ENCODE measurements at places on chromosomes 2 and 18.

- DNase-seq: no peak
Measured at GRCh38 chr2:128720080-128721022, 401.7 kb upstream of the HS6ST1 start.

GRCh38 chr2:101893681-101894381 lies 97.9 kb upstream of the IL1R2 start:
- DNase-seq: no peak

DNA sequence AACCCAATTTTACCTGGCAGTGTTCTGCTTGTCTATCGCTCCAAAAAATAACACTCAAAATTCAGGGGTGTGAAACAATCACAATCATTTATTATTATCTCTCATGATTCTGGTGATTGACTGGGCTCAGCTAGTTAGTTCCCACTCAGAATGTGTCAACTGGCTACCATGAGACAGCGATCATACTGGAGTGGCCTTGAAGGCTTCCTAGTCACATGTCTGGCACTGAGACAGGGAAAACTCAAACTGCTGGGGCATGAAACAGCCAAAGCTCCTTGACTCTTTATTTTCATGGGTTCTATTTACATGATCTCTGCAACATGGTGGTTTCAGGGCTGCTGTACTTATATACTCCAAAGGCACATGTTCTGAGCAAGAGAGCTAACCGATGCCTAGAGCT lies 6.2 kb upstream of the ANXA4 start:
- DNase-seq: no peak

DNA sequence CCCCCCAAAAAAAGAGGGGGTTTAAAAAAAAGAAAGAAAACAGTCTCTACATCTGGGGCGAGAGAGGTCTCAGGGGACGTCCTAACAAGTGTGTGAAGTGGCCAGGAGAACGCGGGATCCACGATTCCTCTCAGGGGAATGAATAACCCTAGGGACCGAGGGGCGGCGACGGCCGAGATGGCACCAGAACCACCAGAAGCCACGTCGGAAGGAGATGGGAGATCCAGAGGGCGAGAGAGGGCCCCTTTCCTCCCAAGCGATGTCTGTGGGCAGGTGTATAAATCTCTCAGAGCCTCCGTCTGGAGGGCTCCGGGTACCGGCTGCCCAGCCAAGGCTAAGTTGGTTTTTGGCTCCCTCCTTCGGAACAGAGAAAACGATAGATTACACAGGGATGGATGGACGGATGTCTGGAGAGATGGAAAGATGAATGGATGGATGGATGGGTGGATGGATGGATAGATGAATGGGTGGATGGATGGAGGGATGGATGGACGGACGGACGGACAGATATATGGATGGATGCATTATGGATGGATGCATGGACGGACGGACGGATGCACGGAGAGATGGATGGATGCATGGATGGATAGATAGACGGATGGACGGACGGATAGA lies 1.7 kb downstream of the EPHA4 start:
- no peak for DNase-seq

- DNase-seq: no peak
Measured at GRCh38 chr2:121251497-121251896, 33.5 kb downstream of the TFCP2L1 start.

- peak; percentile 42 for DNase-seq
Measured at GRCh38 chr2:233413559-233414272, 59.4 kb downstream of the DGKD start.

- no peak for DNase-seq
Measured at GRCh38 chr2:172011812-172012575, 12.2 kb downstream of the METAP1D start.

DNA sequence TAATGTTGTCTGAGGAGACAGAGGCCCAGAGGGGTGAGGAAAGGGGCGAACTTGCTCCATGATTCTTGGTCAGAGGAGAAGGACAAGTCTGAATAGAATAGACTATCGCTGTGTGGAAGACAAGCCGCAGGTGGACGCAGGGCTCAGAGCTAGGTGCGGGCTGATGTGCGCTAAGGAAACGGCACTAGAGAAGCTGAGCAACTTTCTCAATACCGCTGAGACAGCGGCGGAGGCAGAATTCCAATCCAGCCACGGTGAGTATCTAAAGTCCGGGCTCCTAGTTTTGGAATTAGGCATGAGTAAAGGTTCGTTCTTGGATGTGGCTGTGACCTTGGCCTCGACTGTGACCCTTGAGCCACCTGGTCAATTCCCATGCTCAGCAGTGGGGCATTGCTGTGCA lies 47.8 kb downstream of the CAPN13 start:
- no peak for DNase-seq

DNA sequence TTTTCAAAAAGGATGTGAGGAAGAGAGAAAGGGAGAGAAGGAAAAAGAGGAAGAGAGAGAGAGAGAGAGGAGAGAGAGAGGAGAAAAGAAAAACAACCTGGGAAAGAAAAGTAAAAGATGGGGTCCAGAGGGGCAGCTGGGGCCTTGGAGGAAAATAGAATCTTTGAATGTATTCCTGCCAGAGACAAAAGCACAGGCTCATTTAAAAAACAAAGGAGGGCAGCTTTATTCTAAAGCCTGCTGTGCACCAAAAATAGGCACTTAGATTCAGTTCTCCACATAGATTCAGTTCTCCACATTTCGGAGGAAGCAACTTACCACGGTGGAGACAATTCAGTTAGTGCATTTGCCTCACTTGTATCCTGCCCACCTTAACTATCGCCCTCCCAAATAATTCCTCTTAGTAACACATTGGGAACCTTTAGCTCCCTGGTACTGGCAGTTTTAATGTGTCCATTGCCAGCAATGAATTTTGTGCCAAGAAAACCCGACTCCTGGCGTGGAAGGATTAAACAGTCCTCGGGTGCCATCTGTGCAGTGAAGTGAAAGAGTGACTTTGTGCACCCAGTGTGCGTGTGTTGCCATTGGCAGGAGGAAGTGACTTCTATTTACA lies 71.3 kb downstream of the DPP4 start:
- DNase-seq: no peak

DNA sequence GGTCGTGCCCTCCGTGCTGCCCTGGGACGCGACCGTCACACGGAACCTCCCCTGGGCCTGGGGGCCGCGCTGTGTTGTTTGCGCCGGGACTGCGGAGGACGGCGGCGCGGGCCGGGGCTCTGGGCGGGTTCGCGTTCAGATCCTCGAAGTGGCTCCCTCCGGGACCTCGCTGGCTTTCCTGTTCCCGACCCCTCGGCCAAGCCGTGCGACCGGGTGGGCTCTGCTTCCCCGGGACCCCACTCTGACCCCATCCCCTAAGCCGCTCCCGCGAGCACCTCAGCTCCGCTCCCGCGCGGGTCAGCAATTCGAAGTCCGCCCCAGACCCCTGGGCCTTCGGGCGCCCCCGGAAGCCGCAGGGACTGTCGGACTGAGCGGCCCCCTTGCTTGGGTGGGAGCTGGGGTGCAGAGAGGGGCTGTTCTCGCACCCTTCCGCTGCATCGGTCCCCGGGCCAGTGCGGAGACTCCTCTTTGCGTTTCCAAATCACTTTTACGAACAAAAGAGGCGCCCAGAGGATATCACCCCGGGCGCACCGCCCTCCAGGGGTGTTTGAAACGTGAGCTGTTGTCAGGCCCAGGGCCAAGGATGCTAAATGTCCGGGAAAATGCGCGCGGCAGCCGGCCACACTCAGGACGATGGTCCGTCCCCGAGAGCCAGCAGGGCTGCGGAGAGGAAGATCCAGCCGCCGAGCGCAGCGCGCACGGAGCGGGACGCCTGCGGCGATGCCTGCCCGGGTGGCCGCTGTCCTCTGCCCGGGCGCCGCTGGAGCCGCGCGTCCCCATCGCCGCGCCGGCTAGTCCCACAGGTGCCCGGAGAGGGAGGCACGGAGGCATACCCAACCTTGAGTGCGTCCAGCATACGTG lies 73.5 kb downstream of the ZCCHC2 start:
- no peak for DNase-seq

GRCh38 chr18:42583283-42583731 lies 532.2 kb downstream of the RIT2 start:
- DNase-seq: no peak

GRCh38 chr2:175205523-175205922 lies 24.0 kb upstream of the ATP5MC3 start:
- DNase-seq: no peak

DNA sequence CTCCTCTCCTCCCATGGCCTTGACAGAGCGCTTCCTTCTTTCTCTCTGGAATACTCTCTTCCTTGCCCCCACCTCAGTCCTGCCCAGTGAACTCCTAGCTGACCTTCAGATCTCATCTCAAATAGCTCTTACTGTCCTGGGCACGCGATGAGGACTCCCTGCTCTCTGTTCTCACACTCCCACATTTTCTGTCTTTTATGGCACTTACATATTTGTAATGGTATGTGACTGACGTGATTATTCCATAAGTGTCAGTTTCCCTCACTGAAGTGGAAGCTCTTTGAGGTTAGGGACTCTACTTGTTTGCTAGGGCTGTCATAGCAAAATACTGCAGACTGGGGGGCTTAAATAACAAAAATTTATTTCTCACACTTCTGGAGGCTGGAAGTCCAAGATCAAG lies 1.7 kb upstream of the DYSF start:
- DNase-seq: no peak
